Muscle of arm (tissue), 14 donors: ENCODE measurements at places on chromosomes 3 and 15.

DNA sequence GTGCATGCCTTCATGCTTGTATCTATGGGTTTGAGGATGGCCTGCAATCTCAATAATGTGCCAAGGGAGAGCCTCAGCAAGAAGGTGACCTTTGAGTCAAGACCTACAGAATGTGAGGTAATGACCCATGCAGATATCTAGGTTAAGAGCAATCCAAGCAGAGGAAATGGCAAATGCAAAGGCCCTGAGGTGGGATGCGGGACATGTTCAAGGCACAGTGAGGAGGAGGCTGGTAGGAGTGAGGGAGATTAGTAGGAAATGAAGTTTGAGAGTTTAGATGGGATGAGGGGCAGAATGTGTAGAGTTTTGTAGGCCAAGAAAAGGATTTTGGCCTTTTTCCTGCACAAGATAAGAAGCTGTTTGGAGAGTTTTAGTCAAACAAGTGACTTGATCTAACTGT is 4.7 kb upstream of the MAP2K5 start:
- no peak for DNase-seq

DNA sequence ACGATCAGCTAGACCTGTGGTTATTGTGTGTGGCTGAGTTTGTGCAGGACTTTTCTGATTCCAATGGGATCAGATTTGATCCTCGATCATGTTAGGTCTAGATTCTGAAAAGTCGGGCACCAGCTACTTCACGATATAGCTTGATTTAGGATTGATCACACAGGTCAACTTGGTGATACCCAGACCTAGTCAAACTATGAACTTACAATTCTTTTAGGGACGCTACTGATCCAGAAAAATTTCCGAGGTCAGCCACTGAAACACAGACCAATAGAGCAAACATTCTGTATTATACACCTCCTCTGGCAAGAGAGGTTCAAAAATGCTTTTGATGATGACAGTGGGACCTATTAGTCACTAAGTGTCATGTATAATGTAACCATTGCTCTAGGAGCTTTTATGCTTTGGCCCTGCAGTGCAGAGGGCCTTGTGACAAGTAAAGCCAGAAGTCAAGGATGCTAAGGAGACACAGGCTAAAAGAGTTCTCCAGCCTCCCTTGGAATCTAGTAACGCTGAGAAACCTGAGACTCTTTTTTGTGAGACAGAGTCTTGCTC is 115.6 kb upstream of the MB21D2 start:
- DNase-seq, result no peak

DNA sequence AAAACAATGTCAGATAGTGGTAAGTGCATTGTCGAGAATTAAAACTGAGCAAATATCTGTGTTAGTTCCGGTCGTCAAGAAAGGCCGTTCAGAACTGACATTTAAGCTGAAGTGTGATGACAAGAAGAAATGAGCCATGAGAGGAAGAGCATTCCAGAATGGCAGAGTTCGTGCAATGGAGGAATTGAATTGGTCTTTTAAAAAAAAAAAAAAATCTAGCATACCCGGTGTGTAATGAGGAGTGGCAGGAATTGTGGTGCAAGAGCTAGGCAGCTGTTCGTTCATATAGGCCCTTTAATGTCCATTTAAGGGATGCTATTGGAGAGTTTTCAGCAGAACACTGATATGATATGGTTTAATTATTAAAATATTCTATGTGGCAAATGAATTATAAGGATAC is 2.6 kb upstream of the GBE1 start:
- DNase-seq, result no peak

- peak; percentile 12 for DNase-seq
Observed at GRCh38 chr3:174614036-174614435, 245.1 kb upstream of the NAALADL2 start.

DNA sequence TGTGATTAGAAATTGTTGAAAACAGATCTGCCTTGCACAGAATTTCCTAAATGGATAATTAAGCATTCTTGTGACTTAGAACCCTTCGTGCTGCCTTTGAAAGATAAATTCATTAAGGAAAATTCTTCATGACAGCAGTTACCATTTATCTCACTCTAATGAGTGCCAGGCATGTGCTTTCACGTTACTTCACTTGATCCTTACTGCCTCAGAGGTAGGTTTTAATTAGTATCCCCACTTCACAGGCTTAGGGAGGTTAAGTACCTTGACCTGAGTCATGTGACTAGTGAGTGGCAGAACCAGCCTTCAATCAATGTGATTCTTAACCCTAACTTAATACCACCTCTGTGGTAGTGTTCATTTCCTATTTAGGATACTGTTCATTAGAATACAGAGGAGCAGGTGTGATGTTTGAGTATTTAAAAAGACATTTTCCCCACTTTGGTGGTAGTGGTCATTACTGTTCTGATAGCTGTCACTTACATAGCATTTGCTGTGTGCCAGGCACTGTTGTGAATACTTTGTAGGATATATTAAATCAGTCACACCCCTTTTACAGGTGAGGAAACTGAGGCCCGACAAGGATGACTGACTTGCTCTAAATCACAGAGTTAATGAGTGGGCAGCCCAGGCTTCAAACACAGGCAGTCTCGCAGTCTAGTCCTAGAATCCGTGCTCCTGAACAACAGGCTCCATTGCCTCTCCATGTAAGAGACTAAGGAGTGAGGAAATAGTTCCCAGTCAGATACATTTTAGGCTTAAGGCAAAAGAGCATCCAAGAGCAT is 57.9 kb downstream of the RLBP1 start:
- DNase-seq, result no peak

DNA sequence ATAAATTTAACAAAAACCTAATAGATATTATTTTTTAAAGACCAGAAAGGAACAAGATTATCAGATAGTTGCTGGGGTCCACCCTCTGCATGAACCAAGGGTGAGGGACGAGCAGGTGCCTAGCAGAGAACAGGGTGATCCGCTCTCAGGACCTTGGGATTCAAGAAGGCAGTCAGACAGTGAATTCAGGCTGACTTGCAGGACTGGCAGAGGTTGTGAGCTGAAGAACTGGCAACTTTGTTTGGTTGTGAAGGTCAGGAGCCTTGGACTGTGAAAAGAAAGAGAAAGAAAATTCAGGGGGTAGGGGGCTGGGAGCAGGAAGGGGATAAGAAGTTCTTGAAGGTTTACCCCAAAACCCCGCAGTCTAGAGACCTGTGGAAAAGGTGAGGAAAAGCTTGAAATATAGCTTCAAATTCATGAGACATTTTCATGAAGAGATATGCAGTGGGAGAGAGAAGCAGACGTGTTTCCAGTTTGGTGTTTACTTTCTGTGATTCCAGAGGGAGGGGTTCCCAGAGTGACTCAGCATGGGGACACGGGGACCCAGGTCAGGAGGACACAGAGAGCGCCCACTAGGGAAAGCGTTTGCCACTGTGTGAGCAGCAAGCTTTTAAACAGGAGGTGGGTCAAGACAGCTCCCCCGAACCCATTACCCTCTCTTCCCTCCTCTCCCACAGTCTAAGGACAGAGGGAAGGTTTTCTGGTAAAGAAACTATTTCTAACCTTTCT is 217.2 kb upstream of the UMPS start:
- no peak for DNase-seq

GRCh38 chr3:59788133-59788532 is 738.3 kb upstream of the CFAP20DC start:
- DNase-seq, result no peak

GRCh38 chr3:18885612-18886011 is 262.7 kb upstream of the KCNH8 start:
- no peak for DNase-seq

DNA sequence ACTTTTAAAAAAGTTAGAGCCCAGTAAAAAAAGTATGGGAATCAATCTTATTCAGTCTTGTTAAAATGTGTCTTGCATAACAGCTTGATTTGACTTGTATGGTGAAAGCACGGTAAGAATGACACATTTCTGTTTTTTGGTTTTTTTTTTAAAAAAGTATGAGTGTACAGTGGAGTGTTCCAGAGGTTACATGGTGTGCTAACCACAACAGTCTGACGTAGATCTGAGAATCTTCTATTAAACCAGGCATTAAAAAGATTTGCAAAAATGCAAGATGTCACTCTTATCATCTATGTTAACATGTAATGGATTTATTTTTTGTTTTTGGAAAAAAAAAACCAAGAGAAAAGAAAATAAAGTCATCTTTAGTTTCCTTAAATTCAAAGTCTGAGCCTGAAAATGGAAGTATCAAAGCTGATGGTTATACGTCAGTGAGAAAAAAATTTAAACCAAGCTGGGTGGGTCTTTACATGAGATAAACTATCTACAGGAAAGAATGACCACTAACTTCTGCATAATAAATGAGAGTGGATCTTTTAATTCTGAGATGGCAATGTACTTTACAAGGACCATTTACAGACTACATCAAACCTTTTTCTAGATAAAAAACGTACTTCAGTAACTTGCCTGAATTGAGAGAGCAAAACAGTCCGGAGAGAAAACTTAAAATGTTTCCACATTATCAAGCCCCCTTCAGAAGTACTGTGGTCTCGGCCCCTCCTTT is 1.6 kb downstream of the GABPB1 start:
- peak; percentile 25 for DNase-seq

DNA sequence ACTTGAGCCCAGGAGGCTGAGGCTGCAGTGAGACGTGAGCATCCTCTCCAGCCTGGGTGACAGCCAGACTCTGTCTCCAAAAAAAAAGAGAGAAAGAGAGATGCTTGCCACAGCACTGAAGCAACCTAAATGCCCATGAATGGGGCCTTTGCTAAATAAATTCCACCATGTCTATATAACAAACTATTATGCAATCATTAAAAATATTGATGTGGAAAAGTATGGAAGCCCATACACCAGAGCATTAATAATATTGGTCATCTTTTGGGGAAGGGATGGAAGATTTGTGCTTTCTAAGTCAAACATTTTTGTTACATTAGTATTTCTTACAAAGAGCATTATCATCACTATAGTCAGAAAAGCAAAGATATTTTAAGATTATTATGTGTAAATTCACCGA is 116.6 kb downstream of the MEGF11 start:
- DNase-seq, result no peak

- DNase-seq, result no peak
Observed at GRCh38 chr3:81585056-81585455, 176.4 kb downstream of the GBE1 start.

- no peak for DNase-seq
Observed at GRCh38 chr3:38027466-38028465, 1.7 kb downstream of the PLCD1 start.

GRCh38 chr3:47870156-47870555 is 67.2 kb downstream of the DHX30 start:
- no peak for DNase-seq

DNA sequence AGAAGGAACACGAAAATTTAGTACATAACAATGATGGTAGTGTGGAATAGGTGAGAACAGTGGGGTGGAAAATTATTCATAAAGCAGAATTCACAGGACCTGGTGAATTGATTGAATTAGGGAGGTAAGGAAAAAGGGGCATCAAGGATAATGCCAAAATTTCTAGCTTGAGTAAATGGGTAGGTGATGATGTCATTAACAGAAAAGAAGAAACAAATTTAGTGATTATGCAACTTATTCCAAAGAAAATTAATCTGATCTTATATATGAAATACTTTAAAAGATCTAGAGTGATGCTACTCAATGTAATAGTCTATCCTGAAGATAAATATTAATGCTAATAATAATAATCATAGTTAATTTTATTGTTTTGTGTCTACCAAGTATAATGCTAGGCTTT is 544.6 kb upstream of the LMCD1 start:
- DNase-seq, result no peak

DNA sequence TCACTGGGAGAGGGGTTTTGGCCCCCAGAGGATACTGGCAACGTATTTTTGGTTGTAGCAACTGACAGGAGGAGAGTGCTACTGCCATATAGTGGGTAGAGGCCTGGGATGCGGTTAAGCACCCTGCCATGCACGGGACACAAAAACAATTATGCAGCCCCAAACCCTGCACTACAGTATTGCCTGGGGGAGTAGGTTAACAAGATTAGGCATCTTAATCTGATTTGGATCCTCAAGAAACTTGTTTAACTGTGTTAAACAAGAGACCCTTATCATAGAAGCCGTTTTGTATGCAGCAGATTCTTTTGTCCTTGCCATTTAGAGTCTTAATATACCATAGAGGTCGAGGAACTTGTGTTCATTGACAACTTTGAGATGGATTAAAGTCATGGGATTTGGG is 3.4 kb downstream of the PHLDB2 start:
- no peak for DNase-seq

DNA sequence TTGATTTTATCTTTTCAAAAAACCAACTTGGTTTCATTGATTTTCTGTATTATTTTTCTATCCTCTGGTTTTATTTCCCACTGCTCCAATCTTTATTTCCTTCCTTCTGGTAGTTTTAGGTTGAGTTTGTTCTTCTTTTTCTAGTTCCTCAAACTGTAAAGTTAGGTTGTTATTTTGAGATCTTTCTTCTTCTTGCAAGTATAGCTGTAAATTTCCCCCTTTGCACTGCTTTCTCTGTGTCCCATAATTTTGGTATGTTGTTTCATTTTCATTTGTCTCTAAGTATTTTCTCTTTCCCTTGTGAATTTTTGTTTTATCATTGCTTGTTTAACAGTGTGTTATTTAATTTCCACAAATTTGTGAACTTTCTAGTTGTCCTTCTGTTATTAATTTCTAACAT is 120.0 kb downstream of the PLD1 start:
- no peak for DNase-seq

DNA sequence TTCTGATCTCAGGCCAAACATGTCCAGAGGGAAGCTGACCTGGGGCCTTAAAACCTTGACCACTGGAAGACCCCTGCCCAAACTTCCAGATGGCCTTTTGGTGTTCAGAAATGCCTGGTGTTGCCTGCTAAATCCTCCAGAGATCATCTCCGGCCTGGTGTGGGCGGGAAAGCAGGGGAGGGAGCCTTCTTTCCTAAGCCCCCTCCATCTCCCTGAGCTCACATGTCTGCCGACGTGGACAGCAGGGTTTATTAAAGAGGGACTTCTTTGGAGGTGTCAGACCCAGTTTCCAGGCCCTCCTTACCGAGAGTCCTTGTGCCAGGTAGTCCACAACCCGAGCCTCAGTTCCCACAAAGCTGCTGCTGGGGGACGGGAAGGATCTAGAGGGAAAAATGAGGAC is 55.9 kb upstream of the SLC6A1 start:
- DNase-seq, result no peak

DNA sequence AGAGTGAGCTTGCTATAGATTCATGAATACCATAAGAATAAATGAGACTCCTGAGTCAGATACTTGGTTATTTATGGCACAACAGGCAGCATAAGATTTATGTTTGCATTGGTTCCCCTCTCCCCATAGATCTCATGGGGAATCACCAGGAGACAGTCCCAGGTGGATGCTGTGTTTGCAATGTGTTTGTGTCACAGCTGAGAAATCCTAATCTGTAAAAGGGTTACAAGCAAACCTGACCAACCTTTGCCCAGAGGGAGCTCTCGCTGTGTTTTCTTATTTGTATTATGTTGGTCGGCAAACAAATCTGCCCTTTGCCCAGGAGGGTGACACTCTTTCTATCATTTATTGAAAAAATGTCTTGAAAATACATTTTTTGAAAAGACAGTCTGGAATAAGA is 236.2 kb downstream of the ZPLD1 start:
- DNase-seq, result no peak

- DNase-seq, result no peak
Observed at GRCh38 chr15:67076147-67076843, 10.9 kb downstream of the SMAD3 start.

DNA sequence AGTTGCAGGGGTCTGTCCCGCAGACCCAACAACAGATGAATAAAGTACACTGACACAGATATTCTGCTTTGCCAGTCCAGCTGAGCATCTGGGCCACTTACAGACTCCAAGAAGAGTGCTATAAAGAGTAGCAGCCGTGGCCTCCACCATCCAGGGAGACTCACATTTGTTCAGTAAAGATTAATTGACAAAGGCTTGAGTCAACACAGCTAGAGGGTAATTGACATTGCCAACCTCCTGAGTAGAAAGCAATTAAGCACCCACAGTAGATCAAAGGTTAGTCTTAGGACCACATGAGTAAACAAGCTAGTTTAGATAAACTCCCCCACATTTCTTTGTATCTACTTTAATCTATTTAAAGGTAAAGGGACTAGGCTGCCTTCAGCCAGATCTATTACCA is 16.3 kb upstream of the CRTC3 start:
- DNase-seq, result no peak
